ENCODE measurements at places on chromosomes 13 and 19.

- DNase-seq: no peak
These were observed 6.3 kb downstream of the ZNF71 start for GRCh38 chr19:56601375-56601774.

GRCh38 chr19:18966307-18966706 lies 25.3 kb upstream of the HOMER3 start:
- no peak for DNase-seq

DNA sequence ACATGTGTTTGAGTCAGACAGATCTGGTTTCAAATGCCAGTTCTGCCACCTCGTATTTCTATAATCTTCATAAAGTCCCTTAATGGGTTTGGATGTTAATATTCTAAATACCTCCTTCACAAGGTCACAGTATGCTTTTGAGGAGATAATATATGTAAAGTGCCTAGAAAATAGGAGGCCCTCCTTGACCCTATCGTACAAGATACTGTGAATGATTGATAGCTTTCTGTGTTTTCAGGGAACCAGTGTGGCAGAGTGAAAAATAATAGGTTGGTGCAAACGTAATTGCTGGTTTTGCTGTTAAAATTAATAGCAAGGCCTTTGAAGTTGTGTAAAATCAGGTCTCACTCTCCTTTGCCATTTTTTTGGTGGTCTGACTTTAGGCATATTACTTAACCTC lies 77.5 kb upstream of the SCEL start:
- DNase-seq: no peak

DNA sequence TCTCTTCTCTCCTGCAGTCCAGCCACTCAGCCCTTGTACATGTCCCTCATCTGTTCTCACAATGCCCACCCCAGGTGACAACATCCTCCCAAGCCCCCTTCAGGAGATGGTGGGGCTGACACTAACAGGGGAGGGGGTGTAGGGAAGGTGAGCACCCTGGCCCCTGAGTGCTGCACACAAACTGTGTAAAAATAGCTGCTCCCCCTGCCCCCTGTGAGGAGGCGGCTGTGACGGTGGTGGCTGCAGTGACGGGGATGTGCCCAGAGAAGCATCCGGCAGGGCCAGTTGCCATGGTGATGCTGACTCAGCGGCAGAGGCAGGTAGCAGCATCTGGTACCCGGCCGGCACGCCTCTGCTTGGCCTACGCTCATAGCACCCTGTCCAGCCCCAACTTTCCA lies 13.0 kb upstream of the JUND start:
- DNase-seq: no peak

GRCh38 chr19:384799-385169 lies 24.2 kb downstream of the C2CD4C start:
- no peak for DNase-seq

DNA sequence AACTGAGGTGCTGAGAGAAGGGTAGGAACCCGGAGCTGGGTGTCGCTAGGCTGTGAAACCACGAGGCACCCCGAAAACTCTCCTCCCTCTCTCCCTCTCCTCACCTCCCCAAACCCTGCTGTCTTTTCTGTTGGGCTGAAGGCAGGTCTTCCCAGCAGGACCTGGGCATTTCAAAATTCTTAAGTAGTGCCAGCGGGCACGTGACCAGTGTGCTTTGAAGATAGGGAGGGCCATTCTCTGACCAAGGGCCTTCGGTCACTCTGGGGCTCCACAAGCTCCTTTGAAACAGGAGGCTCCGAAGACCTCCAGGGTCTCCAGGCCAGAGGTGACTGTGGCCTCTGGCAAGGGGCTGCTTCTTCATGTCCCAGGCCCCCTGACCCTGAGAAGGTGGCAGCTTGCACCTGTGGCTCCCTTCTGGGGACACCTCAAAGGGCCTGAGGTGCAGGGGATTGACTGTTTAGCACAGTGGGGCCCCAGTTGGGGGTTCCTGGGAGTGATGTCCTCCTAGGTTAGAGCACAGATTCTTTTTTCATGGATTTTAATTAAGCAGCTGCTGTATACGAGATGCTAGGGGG lies 48.3 kb downstream of the DNM2 start:
- no peak for DNase-seq

DNA sequence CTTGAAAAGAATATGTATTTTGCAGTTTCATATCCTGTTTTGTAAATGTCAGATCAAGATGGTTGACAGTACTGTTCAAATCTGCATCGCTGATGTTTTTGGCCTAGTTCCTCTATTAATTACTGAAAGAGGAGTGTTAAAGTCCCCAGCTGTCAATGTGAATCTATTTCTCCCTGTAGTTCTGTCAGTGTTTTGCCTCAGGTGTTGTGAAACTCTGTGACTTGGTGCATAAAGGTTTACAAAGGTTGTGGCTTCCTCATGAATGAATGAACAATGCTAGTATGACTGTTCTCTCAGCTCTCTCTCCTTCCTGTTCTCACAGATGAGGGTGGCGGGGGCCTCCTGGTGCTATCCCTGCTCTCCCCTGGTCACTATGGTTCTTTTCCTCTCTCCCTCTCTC lies 142.4 kb downstream of the MYCBP2 start:
- DNase-seq: no peak

GRCh38 chr19:2982983-2983350 lies 5.6 kb downstream of the TLE6 start:
- DNase-seq: peak; percentile 93

- no peak for DNase-seq
These were observed 3.7 kb upstream of the LYPD3 start for GRCh38 chr19:43469160-43469480.
